ENCODE measurements at places on chromosomes 3 and 15.

- no peak for DNase-seq
Measured at GRCh38 chr3:169286214-169286613, 377.3 kb downstream of the MECOM start.

DNA sequence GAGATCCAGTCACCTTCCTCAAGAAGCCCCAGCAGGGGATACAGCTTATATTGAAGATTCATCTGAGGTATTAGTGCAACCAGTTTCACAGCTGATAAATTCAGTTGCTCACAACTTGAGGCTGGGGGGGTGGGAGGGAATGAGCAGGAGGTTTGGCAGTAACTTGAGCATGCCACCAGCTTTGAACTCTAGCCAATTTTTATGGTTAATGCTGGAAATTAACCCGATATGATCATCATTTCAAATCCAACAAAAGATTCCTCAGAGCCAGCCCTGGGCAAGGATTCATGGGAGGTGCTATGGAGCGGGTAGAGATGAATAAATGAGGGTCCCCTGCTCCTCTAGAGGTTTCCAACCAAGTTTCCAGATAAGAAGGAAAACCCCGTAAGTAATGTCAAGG, 73.1 kb upstream of the HES1 start:
- DNase-seq: no peak

GRCh38 chr3:197942956-197943556, 6.9 kb upstream of the RPL35A start:
- no peak for DNase-seq

DNA sequence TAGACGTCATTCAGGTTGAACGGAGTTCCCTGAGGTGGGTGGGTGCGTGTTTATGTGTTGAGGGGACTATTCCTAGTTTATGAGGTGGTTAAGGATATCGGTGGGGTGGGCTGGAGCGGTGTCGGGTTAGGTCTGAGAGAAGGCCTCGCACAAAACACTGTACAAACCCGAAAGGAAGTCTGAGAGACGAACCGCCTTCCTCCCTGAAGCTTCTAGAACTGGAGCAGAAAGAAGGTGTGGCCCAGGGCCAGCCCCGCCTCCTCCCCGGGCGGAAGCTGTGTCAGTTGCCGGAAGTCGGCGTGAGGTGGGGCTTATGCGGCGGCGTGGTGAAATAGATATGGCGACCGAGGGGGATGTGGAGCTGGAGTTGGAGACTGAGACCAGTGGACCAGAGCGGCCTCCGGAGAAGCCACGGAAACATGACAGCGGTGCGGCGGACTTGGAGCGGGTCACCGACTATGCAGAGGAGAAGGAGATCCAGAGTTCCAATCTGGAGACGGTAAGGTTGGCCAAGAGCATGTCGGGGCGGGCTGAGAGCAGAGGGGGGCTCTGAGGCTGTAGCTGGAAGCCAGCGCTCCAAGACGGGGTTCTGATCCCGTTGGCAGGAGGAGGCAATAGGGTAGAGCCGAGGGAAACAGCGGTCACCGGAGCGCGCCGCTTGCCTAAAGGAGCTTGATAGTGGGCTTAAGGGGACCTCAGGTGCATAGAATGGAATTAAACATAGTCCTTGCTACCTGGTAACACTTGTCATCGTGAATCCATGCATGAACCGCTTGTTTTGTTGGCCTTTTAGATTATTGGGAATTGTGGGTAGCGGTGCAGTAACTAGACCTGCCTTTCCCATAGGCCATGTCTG, at the start of gene HYPK:
Gene HYPK (plus strand): TSS at position 314 of the 856 bp plus-strand sequence. CDS start 24 bp downstream, at position 338.
- peak; percentile 75 for DNase-seq

DNA sequence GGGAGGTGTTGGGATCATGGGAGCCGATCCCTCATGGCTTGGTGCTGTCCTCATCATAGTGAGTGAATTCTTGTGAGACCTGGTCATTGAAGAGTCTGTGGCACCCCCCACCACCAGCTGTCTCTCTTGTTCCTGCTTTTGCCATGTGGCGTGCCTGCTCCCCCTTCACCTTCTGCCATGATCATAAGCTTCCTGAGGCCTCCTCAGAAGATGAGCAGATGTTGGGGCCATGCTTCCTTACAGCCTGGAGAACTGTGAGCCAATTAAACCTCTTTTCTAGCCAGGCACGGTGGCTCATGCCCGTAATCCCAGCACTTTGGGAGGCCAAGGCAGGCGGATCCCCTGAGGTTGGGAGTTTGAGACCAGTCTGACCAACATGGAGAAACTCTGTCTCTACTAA, 37.0 kb upstream of the CGNL1 start:
- no peak for DNase-seq

DNA sequence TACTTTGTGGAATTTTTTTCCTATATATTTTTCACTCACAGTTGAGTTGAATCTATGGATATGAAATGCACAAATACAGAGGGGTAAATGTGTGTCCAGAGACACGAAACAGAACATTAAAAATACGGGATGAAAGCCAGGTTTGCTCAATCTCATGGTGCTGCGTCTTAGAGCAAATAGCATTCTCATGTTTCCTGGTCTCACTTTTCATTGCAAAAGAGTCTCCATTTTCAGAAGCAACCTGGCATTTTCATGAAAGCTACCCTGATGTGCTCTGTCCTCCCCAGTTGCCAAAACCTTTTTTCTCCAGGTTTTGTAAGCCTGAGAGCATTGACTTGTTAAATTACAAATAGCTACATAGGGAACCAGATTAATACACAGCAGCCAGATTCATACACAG, 49.5 kb upstream of the MBNL1 start:
- no peak for DNase-seq

DNA sequence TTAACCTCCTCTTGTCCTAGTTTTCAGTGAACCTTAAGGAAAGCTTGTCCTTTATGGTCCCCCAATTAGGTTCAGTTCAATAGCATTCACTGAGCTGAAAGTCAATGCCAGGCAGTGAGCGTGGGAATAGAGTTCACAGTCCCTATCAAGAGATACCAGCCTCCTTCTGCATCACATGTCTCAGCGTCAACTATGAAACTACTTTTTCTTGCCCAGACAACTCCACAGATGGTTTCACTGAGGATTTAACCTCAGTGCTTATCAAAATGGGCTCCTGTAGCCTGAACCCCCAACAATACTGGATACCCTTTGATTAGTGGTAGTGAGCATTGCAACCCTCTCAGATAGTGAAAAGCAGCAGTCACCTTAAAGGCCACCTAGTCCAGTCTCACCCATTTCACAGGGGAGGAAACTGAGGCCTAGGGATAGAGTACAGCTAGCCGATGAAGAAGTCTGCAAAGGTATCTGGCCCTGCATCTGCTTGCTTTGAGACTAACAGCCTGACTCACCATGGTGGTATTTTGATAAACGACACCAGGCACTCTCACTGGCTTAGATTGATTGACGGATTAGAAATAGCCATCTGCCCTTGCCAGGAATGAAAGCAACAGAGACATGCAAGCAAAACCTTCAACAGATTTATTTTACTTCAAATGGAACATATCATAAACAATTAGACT, 1.6 kb upstream of the UBA3 start:
- no peak for DNase-seq

GRCh38 chr3:39961230-39961629, 151.8 kb downstream of the MYRIP start:
- DNase-seq: no peak

GRCh38 chr3:10223676-10224639, 24.3 kb upstream of the TATDN2 start:
- no peak for DNase-seq

- no peak for DNase-seq
Measured at GRCh38 chr3:50341537-50341936, 901 bp upstream of the RASSF1 start.

GRCh38 chr3:115725800-115726199, 102.5 kb downstream of the GAP43 start:
- no peak for DNase-seq

- no peak for DNase-seq
Measured at GRCh38 chr15:89450076-89451006, 46.0 kb downstream of the RHCG start.

- DNase-seq: no peak
Measured at GRCh38 chr3:71360764-71361163, 222.8 kb downstream of the FOXP1 start.

GRCh38 chr15:90530250-90531051, 728 bp downstream of the CRTC3 start:
- DNase-seq: peak; percentile 18

DNA sequence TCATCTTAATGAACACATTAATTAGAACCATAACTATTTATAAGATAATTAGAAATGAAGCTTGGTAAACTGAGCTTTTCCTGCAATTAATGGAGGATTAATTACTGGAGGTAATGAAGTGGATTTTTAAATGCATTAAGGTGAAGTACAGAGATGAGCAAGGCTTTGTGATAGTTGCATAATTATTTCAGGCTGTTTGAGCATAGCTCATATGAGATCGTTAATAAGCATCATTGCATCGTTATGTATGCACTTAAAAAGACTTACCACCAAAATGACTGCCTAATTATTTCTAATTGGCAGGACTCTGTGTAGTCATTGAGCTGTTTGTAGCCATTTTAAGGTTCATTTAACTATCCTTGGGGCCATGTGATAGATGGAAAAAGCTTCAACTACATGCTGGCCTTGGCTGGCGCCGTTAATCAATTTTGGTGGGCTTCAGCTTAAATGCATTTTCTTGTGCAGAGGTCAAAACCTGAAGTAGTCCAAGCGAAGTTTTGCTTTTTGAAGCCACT, 55.3 kb downstream of the RSRC1 start:
- DNase-seq: no peak

DNA sequence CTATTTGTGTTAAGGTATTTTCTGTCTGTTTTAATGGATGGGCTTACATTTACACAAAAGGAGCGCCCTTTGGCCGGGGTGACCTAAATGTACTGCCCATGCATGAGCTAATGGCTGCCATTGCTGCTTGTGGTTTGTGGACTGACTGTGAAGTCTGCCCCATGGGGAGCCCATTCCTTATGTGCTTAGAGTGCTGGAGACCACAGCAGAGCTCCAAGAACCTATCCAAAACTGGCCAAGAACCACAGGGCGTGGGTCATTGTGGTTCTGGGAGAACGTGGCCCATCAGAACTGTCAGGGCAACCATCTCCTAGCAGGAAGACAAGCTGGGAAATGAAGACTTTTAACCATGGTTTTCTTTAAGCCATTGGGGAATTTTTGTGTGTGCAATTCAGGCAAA, 105.3 kb downstream of the CHDH start:
- DNase-seq: no peak

DNA sequence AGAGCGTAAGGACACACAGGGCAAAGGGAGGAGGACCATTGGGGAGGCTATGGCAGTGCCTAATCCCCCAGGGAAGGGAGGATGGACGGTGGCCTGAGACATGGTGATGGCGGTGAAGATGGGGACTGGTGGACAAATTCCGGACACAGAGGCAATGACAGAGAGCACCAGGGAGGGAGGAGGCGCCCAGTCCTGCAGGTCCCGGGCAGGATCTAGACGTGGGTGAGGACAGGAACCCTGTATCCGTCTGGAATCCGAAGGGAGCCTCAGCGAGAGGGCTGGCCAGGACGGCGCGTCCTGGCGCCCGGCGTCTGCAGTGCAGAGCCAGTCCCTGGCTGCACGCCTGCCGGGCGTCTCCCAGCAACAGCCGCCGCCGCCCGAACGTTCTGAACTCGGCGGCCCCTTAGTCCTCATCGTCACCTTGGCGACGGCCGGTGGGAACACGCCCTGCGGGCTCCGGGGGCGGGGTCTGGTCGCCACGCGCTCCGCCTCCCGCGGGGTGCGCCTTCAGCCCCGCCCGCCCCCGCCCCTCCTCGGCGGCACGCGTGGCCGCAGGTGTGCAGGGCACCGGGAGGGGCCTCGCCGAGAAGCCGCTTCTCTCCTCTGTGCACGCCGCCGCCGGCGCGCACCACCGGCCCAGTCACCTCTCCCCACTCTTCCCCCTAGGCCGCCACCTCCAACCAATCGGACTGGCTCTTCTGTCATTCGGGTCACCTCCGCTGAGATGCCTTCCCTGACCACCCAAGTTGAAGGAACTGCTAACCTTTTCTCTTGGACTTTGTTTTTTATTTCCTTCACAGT, 11.6 kb downstream of the XIRP1 start:
- peak; percentile 76 for DNase-seq

DNA sequence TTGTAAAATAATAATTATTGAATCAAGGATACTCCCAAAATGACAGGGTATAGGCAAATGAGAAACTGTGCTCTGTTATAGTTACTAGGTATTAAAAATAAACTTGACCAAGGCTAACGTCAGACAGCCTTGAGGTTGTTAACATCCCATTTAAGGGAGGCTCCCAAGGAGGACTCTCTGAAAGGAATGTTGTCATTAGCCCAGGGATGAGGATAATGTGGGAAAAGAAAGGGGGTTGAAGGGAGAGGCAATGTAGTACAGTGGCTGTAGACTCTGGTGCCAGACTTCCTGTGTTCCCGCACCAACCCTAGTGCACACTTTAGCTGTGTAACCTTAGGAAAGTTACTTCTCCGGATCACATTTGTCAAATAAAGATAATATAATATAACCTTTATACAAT, 47.0 kb upstream of the RARB start:
- no peak for DNase-seq

DNA sequence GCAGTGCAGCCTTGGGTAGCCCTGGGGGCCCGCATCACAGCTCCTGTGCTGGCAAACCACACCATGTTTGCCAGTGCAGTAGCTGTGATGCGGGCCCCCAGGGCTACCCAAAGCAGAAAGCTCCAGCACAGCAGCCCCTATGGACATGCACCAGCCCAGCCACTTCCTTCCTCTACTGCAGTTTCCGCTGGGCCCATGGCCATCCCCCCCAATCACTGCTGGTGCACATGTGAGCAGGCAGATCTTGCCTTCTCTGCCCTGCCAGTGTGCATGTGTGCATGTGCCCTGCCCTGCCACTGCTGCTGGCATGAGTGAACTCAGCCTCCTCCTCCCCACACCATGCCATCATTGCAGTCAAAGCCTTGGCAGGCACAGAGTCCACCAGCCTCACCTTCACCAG, 20.1 kb upstream of the MINAR1 start:
- DNase-seq: no peak

DNA sequence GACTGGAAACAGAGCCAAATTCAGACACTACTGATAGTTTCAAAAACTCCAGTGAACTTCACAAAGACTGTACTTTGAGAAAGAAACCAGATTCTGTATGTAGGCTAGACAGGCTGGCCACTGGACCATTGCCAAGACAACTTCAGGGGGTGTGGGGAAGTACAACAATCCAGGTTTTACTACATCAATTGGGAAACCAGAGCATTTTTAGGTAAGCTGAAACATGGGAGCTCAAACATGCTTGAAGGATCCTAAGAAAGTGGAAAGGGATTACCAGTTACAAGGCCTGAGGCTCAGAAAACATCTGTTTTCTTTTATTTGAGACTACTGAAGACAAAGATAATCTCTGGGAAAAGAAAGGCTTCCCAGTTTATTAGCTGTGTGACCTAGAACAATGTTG, 26.9 kb upstream of the ZNF280D start:
- DNase-seq: no peak

DNA sequence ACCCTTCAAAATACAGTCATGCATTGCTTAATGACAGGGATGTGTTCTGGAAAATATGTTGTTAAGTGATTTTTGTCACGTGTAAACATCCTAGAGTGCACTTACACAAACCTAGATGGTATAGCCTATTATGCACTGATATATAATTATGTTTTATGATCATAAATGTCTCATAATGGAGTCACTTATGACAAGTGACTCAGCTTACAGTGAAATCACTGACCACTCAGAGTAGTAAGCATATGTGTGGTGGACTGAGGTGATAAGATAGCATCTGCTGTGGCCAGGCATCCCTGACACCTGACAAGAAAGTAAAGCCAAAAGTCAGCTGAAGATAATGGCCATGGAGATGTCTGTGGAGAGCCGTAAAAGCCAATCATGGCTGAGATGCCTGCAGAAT, 5.4 kb downstream of the ACAD11 start:
- DNase-seq: no peak

GRCh38 chr3:66224220-66224619, 3.4 kb downstream of the SLC25A26 start:
- no peak for DNase-seq

- DNase-seq: no peak
Measured at GRCh38 chr3:160374472-160374871, 24.6 kb downstream of the IFT80 start.
